ENCODE measurements at places on chromosomes 16 and 17. TPM values are rescaled to one million over a fixed set of nuclear protein-coding genes. Genes with fewer than 3 reads are reported as not detected.
A peak's percentile ranks its signal among the peaks of the same experiment; 100 is the strongest.

The DNASE1L2 gene
- 0.89 TPM for total RNA-seq

GRCh38 chr17:78014646-78015045 lies 56.1 kb downstream of the TNRC6C start:
- DNase-seq = no peak

DNA sequence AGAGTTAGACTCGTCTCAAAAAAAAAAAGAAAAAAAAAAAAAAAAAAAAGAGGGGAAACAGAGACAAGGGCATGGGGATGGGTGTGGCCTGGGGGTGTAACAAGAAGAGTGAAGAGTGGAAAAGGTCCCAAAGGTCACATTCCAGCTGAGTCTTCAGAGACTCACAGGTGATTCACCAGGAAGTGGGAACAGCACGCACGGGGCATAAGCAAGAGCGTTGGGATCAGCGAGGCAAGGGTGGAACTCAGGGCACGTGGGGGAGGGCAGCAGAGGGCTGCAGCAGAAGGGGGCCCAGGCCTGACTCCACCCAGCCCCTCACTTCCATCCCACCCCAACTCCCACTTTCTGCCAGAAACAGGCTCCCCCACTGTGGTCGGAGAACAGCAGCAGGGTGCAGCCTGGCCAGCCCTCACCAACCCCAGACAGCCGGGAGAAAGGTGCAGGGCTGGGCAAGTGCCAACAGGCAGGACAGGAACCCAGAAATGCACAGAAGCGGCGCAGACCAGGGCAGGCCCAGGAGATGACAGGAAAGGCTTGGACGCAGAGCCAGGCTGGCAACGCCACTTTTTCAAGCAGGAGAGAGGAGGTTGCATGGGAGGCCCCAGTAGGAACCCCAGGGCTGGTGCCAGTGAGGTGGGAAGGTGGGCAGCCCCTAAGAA lies 3.3 kb downstream of the MEAK7 start:
- peak; percentile 75 for DNase-seq

The TBC1D3K gene
- total RNA-seq = not detected

The CCDC154 gene
- total RNA-seq = not detected

All from Daoy (cell line).